ENCODE measurements at places on chromosomes 3 and 15.

DNA sequence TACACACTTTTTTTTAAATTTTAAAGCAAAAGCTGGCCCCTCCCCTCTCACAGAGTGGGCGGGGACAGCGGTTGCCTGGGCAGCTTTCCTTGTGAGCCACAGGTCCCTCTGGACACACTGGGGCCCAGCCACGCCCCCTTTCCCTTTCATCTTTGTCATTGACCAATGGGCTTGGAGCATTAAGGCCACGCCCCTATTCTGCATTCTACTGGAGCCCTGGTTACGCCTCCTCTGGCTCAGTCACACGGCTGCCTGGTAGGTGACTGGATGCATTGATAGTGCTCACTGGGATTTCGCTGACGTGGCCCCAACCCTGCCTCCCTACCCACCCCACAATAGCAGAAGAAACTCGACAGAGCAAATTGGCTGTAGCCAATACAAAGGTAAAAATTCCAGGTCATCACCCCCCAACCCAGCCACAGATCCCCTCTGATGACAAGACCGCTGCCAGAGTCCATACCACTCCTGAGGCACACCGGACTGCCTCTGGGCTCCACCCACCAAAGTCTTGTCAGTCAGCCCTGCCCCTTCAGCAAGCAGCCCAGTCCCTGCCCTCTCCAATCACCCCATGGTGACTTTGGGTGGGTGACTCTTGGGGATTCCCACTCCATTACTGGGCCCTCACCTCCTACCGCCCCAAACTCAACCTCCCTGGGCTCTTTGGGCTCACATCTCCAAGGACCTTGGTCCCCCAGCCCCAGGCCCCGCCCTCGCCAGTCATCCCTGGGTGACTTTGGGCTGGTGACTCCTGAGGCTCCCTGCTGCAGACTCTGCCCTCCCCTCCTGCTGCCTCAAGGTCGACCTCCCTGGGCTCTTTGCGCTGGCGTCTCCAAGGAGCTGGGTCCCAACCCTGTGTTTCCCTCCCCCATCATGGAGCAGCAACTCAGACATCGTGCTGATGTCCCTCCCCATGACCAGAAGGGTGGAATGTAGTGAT, 112.2 kb upstream of the FAN1 start:
- DNase-seq = peak; percentile 66

DNA sequence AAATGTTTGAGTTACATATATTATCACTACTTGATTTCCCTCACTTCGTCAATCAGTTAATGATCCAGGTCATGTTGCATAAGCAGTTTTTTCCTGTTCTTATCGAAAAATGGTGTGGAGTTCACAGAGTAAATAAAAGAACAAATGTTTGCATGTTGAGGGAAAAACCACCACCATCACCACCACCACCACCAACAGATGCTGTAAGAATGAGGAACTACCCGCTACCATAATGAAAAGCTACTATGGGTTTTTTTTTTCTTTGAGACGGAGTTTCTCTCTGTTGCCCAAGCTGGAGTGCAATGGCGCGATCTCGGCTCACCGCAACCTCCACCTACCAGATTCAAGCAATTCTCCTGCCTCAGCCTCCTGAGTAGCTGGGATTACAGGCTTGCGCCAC, 27.6 kb downstream of the RUBCN start:
- no peak for DNase-seq

GRCh38 chr3:45199837-45200648, 26.0 kb downstream of the TMEM158 start:
- peak; percentile 96 for DNase-seq

DNA sequence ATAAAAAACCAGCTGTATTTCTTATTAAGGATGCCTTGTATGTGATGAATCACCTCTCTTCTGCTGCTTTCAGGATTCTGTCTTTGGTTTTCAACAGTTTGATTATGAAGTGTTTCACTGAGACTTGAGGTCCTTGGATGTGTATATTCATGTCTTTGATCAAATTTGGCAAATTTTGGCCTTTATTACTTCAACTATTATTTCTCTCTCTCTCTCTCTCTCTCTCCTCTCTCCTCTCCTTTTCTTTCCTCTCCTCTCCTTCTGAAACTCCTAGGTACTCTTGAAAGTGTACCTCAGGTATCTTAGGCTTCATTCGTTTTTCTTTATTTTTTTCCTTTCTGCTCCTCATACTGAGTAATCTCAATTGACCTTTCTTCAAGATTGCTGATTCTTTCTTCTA, 43.3 kb downstream of the LSM3 start:
- no peak for DNase-seq

- no peak for DNase-seq
Measured at GRCh38 chr15:48596841-48597240, 48.7 kb downstream of the FBN1 start.

DNA sequence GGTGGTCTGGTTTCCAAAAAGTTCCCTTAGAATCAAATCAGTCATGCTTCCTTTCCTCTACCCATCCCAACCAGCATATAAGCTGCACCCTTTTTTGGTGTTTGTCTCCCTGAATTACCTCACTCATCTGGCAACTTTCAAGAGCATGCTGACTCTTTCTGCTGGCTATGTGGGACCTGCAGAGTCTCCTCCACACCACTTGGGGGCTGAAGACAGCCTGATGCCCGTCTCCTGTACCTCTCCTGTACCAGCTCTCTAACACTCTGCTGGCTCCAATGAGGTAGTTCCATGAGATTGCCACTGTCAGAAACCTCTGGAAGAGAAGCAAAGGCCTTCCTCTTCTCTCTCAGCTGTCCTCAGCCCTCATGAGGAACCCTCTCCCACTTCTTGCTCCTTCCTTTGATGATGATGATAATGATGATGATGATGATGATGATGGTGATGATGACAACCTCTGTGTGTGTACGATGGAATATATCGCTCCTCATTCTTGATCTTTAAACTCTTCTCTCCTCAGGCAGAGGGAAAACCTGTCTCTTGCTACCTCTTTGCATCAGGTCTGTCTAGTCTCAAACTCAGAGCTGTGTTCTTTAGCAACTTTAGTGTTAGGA, 257.5 kb downstream of the ZNF621 start:
- DNase-seq = peak; percentile 51

DNA sequence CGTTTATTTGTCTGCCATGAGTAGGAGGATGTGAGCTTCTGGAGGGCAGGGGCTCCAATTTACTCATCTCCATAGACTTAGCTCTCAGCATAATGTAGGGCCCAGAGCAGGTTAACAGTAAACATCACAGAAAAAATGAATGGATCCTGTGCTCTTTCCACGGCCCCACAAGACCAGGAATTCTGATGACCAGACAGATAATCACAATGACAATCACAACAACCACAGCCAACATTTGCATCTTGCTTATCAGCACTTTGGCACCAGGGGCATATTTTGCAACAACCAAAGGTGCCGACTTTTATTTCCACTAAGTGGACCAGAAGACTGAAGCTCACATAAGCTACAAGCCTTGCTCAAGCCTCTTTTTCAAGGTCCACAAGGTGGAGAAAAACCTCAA, 68.9 kb upstream of the ANKRD34C start:
- DNase-seq = no peak

GRCh38 chr3:87501076-87501475, 224.7 kb upstream of the POU1F1 start:
- DNase-seq = no peak

DNA sequence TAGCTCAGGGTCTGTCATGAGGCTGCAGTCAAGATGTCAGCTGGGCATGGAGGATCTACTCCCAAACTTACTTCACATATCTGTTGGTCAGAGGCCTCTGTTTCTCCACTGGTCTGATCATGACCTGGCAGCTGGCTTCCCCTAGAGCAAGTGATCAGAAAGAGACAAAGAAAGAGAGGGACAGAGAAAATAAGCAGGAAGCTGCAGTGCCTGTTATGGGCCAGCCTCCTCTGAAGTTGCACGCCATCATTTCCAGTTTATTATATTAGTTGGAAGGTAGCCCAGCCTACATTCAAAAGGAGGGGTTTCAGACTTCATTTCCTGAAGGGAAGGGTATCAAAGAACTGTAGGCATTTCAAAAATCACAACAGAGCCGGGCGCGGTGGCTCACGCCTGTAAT, 5.0 kb upstream of the RPP25 start:
- DNase-seq = no peak

- no peak for DNase-seq
Measured at GRCh38 chr15:41024131-41024530, 70.9 kb downstream of the CHAC1 start.

DNA sequence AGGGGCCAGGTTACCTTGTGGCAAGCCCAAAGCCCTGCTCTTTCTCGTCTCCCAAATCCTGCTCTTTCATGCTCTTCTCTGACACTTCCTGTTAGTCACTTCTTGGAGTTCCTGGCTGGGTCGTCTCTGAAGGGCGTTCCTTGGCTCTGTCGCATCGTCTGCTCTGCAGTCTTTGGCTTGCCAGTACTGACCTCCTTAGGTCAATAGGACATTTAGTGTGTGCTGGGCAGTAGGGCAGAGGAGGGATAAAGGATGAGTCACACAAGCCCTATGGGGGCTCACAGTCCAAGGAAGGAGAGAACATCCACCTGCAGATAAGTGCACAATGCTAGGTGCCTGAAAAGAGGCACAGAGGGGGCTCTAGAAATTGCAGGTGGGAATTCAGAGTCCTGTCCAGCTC, 87.5 kb downstream of the FAM43A start:
- DNase-seq = peak; percentile 57

- no peak for DNase-seq
Measured at GRCh38 chr3:135239615-135239884, 444.5 kb downstream of the EPHB1 start.

GRCh38 chr3:114758831-114759699, 388.0 kb downstream of the ZBTB20 start:
- peak; percentile 23 for DNase-seq

GRCh38 chr15:31325595-31326155, 960 bp upstream of the KLF13 start:
- DNase-seq = peak; percentile 6

GRCh38 chr15:87224404-87224803, 1032.1 kb downstream of the NTRK3 start:
- DNase-seq = no peak

- DNase-seq = peak; percentile 71
Measured at GRCh38 chr3:183178833-183179549, 16.5 kb upstream of the LAMP3 start.

- DNase-seq = peak; percentile 65
Measured at GRCh38 chr3:140585828-140586227, 92.0 kb upstream of the TRIM42 start.

GRCh38 chr3:83662381-83662960, 1296.3 kb upstream of the CADM2 start:
- no peak for DNase-seq

DNA sequence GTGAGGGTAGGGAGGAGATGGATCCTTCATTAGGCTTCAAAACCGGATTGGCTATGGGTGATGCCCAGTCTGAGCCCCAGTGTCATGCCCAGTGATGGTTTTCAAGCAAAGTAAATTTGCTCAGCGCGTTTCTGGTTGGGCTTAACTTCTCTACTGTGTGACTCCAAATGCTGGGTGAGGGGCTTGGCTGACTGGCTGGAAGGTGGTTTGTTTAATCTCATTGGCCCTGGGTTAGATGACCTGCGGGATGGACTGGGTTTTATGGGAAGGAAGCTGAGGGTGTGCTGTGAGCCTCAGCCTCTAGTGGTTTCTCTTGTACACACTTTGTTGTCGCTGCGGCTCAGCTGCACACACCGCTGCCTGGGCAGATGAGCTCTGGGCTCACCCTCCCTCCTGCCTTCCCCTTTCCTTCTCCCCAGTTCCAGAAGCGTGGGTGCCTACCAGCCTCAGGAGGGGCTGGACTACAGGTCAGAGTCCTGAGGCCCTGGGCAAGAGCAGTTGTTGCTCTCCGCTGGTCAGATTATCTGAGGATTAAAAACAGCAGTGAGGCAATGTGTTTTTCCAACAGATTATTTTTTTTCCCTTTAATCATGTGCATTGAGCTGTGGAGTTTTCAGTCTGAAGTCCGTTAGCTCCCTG, 18.6 kb downstream of the PDIA5 start:
- DNase-seq = no peak

DNA sequence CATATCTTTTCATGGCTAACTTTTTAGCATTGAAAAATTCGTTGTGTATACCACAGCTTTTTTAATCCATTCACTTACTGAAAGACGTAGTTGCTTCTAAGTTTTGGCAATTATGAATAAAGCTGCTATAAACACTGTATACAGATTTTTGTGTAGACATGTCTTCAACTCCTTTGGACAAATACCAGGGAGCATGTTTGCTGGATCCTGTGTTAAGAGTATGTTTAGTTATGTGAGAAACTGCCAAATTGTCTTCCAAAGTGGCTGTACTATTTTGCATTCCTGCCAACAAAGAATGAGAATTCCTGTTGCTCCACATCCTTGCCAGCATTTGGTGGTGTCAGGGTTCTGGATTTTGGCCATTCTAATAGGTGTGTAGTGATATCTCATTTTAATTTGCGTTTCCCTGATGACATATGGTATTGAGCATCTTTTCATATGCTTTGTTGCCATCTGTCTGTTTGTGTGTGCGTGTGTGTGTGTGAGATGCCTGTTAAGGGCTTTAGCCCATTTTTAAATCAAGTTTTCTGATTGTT, 87.5 kb downstream of the TNFAIP8L3 start:
- DNase-seq = no peak

GRCh38 chr15:68733666-68734065, 87.0 kb downstream of the ANP32A start:
- DNase-seq = no peak

DNA sequence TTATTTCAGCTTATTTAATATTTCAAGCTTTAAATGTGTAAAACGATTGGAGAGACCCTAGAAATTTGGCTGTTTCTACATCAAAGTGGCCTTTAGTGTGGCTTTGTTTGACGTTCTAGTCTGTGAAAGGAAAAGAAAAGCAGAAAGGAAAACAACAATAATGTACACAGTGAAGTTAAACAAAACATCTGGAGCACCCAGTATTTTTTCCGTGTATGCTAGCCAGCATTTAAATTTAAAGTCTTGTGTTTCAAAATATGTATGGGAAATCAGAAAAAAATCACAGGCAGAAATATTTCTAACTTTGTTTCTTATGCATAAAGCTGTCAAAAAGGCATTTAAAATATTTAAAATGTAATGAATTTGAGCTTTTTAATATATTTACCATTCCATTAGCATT, 218.1 kb downstream of the NAALADL2 start:
- DNase-seq = no peak

DNA sequence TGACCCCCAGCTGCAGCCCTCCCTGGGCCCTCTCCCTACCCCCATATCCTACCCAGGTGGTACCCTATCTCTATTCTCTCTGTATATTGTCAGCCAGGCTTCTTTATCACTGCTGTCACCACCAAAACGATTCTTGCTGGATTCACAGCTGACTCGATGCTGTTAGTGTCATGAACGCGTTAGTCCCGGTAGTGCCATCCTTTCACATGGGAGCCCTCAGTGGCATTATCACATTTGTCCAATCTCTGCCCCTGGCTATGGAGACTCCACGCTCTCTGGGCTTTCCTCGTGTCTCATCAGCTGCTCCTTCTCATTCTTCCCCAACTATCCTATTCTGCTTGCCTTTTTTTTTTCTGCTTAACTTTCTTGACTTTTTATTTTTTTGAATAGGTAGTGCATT, 7.0 kb downstream of the SCAMP5 start:
- DNase-seq = no peak

GRCh38 chr3:181253796-181254195, 264.3 kb upstream of the DNAJC19 start:
- no peak for DNase-seq

DNA sequence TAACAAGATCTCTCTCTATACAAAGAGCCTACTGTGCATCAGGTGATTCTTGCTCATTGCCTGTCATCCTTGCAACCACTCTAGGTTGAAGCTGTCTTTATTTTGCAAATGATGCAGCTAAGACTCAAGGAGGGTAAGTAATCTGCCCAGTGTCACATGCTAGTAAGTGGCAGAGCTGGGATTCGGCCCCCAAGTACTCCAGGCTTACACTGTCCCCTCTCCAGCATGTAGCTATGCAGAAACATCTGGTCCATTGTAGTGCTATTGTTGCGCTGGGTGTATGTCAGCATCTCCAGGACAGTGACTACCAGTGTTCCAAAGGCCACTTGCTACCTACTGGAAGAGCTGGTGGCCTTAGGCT, 248.9 kb downstream of the SLCO3A1 start:
- DNase-seq = no peak
